ENCODE measurements at places on chromosomes 13 and 19.

- DNase-seq = no peak
Observed at GRCh38 chr13:42894765-42895243, 97.2 kb downstream of the EPSTI1 start.

DNA sequence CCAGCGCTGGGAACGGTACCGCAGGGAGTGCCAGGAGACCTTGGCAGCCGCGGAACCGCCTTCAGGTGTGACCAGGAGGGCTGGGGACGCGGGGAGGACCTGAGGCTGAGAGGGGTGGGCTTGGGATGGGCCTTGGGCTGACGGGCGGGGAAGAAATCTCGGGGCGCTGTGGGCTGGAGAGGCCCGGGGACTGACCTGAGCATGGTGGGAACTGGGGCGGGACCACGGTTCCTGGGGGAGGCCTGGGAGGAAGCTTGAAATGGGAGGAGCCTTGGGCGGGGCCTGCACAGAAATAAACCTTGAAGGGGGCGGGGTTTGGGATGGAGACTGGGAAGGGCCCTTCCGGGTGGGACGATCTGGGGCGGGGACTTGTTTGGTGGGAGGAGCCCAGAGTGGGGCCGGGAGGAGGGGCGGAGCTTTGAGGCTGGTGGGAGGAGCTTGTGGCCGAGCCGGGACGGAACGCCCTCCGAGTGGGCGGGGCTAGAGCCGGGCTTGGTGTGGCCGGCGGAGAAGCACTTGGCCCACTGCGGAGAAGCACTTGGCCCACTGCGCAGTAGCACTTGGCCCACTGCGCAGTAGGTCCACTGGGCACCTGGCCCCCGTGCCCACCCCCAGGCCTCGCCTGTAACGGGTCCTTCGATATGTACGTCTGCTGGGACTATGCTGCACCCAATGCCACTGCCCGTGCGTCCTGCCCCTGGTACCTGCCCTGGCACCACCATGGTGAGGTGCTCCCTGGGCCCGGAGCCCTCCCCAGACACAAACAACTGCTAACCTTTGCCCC is 2.8 kb downstream of the GIPR start:
- peak; percentile 58 for DNase-seq

DNA sequence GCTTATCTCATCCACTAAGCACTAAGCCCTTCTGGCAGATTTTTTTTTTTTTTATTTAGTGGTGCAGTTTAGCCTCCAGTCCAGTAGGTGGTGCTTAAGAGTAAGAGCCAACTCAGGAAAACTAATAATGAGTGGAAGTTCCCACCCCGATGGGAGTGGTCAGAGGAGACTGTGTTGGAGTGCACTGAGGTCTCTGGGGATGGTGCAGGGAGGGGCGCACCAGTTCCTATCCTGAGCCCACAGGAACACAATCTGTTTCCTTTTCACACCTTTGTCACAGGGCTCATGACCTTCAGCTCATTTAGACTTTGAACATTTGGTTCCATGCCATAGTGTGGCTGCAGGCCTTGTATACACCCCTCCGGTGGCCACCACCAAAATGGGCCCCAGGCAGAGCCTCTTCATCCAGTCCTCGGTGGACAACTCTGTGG is 367.4 kb downstream of the SPRY2 start:
- DNase-seq = no peak

DNA sequence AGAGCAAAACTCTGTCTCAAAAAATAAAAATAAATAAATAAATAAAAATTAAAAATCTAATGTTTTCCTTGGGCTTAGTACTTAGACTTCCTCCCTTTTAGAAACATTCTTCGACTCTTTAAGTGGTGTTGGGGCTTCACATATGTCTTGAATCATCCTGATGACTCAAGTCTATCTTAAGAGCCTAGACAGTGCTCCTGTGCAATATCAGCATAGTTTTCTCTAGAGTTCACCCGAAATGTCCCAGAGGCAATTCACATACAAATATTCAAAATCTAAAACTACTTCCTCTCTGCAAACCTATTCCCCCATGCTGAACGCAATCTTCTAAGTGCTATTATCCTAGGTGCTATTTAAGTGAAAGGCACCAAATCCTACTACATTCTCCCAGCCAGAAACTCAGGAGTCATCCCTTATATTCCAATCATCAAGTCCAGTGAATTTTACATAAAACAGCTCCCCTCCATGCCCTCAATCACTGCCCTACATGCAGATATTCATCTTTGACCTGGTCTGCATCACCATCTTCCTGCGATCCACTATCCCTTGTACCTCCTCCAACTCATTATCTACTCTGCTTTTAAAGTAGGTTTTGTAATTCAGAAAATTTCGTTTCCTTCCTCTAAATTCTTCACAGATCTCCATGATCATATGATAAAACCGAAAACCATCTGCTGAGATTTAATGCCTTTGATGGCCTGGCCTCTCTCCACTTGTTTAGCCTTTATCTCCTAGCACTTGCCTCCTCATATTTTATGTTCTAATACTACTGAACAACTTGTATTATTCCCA is 102.7 kb downstream of the ELF1 start:
- no peak for DNase-seq

DNA sequence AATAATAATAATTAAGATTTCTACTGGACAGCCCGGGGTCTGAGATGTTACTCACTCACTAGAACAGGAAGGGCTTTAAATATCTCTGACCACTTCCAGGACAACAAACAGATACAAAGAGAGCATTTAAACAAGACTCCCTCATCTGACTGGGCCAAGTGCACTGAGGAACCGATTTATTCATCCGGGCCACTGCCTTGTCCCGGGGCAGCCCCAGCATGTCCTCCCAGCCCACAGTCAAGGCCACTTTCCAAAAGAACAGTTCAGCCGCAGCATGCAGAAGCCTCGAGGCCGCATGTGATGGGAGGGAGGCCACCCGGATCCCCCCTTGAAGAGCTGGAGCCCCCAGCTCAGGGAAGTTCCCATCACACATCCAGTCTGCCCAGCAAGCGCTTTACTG is 30.5 kb downstream of the MLLT1 start:
- DNase-seq = no peak

DNA sequence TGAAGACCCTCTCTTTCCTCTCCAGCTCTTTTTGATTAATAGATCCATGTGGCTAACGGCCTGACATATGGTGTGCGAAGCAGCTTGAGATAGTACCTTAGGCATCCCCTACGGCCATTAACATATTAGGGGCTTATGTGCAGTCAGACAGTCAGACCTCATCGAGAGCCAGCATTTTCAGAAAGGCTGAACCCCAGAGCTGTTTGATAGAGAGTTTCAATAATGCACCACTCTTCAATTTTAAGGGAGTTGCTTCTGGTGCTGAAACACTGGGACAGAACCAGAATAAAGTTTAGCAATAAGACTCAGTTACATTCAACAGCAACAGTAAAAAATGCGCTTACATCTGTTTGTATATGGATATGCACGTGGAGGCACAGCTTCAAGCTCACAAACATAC is 10.8 kb downstream of the POU4F1 start:
- no peak for DNase-seq

- DNase-seq = no peak
Observed at GRCh38 chr19:50459067-50459456, 17.2 kb upstream of the EMC10 start.

DNA sequence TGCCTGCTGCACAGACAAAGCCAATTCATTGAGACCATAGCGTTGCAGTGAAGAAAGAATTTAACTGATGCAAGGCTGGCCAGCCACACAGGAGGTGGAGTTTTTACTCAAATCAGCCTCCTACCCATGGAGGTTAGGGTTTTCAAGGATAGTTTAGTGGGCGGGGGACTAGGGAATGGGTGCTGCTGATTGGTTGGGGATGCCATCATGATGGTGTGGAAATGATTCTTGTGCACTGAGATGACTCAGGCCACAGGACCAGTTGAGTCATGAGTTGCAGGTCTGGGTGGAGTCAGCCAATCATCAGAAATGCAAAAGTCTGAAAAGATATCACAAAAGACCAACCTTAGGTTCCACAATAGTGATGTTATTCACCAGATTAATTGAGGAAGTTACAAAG is 359.6 kb downstream of the FOXO1 start:
- DNase-seq = peak; percentile 47

DNA sequence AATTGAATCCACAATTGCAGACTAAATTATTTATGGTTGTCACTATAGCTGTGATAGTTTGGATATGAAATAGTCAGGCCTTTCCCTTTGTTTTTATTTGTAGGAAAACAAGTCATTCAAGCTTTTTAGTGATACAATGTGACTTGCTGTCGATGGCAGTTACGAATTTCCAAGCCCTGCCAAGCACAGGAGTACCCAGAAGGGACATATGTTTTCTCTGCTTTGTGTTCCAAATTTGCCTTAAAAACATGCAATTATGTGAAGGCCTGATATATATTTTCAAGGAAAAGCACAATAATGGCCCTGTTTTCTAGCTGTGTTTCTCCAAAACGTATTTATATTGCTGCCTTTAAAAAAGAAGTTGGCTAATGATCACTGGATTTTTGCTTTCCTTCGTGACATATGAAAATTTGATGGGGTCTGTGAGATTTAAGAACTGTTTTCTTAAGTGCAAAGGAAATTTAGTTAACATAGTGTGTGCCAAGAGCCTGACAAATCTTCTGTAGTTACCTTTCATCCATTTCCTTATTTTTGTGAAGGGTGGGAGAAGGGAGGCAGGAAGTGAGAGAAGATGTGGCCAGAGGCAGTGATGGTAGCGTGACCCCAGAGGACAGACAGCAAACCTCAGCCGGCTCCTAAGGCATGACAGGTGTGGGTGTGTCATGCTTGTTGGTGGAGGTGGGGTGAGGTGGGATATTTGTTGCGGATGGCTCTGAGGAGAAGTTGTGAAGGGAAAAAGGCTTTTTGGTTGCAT is 79.6 kb downstream of the TEX26 start:
- DNase-seq = no peak

DNA sequence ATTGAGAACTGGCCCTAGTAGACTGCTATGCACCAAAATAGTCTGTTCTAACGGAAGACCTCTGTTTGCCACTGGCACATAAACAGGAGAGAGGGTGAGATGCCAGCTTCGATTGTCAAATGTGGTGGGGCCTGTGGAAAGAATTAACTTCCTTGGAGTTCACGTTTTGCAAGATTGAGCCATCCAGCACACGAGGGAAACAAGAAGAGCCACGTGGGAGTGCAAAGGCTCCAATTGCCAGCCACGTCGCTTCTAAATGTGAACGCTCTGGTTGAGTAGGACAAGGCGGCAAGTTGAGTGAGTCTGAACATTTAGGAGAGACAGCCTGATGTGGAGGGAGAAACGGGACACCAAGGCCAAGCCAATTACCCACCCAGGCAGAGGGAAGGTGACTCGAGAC is 409.1 kb downstream of the FGF9 start:
- no peak for DNase-seq

GRCh38 chr13:109436055-109436622 is 350.2 kb downstream of the IRS2 start:
- no peak for DNase-seq
